ENCODE measurements at places on chromosomes 6 and 20.

- DNase-seq = no peak
These were observed 115.9 kb downstream of the LY86 start for GRCh38 chr6:6704103-6705060.

- no peak for DNase-seq
These were observed 153.4 kb upstream of the HEY2 start for GRCh38 chr6:125596020-125596419.

GRCh38 chr6:74467533-74468215 lies 738.2 kb downstream of the COL12A1 start:
- DNase-seq = no peak

GRCh38 chr6:139017227-139017626 lies 11.3 kb upstream of the ABRACL start:
- no peak for DNase-seq

- no peak for DNase-seq
These were observed 69.3 kb downstream of the PTPN1 start for GRCh38 chr20:50579511-50579910.

GRCh38 chr6:135067911-135068310 lies 13.3 kb upstream of the HBS1L start:
- no peak for DNase-seq

GRCh38 chr20:46406986-46407670 lies 713 bp upstream of the ELMO2 start:
- no peak for DNase-seq

DNA sequence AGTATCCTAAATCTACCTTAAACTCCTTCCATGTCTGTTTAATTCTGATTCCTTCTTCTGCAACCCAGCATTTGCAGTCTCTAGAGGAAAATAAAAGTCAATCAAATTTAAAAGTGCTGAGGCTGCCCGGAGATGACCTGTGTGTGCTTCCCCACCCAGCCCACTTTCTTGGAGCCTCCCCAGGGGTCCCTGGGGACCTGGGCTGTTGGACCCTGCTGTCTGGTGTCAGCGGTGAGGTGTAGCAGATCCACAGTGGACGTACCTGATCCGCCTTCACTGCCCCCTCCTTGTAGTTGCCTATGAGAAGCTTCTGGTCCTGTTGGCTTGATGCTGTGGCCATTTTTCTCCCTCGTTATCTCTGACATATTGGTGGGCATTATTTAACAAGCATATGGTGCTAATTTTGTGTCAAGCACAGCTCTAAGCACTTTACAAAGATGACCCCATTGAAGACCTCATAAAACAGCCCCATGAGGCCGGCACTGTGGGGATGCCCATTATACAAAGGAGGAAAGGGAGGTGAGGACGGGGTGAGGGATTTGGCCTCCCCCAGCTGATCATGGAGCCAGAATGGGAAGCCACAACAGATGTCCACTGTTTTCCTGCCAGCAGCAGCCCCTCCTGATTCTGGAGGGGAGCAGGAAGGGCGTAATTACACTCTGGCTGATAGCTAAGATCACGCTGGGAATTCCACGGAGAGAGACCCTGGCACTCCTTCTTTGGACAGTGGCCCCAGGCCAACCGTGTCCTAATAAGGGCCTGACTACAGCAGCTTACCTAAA lies 628.2 kb downstream of the CDH26 start:
- DNase-seq = no peak

DNA sequence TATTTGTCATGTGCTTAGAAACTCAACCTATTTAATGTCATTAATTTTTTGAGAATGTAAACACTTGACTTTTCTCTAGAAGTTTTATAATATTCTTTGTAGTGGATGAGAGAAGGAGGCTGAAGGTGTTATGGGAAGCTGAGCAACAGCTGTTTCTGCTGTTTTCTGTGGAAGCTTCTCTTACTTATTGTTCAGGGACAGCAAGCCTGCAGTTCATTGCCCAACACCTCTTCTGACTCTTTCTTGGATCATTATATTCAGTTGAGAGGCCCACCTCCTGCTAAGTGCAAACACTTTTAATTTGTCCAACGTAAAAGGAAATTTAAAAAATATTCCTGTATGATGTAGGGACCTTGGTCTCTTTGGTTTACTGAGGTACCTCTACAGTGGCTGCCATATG lies 12.0 kb upstream of the ADGRF4 start:
- DNase-seq = no peak

GRCh38 chr6:163405412-163406309 lies 8.9 kb upstream of the QKI start:
- no peak for DNase-seq

- no peak for DNase-seq
These were observed 117.6 kb downstream of the HIVEP2 start for GRCh38 chr6:142827369-142827768.

GRCh38 chr6:47005486-47005885 lies 36.6 kb downstream of the ADGRF1 start:
- DNase-seq = no peak

All from GM12891 (cell line).